Epithelial cell of esophagus (primary cell): ENCODE measurements at places on chromosomes 7 and 10.

DNA sequence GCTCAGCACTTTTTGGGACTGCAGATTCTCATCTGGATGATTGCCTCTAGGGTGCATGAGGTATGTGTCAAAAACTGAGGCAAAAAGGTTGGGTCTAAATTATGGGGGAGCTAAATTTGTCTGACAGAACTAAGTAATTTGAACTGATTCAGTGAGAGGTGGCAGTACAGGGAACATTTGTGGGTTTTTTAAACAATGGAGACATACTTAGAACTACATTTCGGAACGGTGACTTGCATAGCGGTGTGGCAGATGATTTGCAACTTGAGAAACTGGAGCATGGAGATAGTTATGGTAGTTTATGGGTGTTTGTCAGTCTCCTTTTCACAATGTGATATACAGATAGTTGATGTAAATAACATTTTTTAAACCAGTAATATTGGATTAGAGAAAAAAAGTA, 14.6 kb downstream of the TBC1D12 start:
- no peak for DNase-seq

DNA sequence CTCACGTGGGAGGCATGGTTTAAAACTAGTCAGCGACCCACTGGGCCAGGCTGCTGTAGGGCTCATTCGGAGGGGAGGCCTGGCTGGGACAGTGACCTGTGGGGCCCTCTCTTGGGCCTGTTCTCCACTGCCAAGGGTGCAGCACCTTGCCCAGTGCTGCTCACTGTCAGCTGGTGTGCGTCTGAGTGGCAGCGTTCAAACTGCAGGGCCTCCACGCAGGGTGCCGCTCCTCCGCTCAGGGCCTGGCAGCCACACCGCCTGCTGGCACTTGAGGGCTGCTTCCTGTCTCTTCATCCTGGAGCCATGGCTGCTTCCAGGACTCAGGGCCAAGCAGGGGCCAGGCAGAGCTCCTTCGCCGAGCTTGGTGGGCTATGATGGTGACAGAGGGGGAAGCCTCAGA, 18.3 kb downstream of the ADAMTS14 start:
- DNase-seq: no peak

- no peak for DNase-seq
Measured at GRCh38 chr10:111748184-111748583, 435.4 kb downstream of the GPAM start.

- DNase-seq: no peak
Measured at GRCh38 chr10:119025776-119026175, 3.7 kb upstream of the NANOS1 start.

- no peak for DNase-seq
Measured at GRCh38 chr10:71661779-71662336, 57.7 kb downstream of the C10orf105 start.

- DNase-seq: peak; percentile 97
Measured at GRCh38 chr10:48470893-48471805, 133.7 kb downstream of the ARHGAP22 start.

- DNase-seq: no peak
Measured at GRCh38 chr7:665736-666453, 60.6 kb upstream of the DNAAF5 start.

- peak; percentile 84 for DNase-seq
Measured at GRCh38 chr10:114876602-114877300, 55.2 kb downstream of the FHIP2A start.

DNA sequence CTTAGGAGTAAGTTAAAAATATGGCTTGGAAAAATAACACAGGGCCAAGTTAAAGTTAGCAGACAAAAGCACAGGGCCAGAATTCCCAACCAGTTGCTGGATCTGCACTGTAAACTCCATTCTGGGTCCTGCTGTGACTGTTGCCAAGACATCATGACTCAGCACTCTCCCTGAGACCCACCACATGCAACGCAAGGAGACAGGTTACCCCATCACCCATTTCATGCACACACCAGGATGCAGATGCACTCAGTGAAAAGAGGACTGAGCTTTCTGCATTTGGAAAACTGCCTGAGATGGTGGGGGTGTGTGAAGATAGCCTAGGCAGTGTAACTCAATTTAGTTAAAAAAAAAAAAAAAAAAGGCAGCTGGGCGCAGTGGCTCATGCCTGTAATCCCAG, 97.6 kb upstream of the ZNF438 start:
- no peak for DNase-seq

DNA sequence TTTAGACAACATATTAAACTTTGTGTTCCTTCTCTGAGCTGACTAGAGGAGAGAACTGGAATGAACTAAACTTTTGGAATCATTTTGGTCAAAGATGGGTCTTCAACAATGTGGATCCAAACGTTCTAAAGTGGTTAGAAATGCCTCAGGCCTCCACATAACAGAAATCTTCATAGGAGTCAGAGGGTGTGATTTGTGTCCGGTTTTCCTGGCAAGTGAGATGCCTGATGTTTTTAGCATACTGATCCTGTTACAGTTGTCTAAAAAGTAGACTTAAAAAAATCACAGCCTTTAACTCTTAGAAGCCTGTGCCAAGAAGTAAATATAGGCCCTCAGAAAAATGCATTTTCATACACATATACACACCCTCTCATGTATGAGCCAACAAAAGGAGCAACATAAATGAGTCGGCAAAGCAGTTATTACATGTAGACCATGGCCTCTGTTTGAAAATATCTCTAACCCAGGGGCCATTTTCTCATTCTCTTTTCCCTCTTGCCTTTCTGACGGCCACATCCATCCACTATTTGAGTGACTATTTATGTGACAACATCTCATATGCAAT, 64.5 kb downstream of the ST7 start:
- DNase-seq: no peak

GRCh38 chr10:43082746-43083145, 5.9 kb downstream of the RET start:
- DNase-seq: no peak

DNA sequence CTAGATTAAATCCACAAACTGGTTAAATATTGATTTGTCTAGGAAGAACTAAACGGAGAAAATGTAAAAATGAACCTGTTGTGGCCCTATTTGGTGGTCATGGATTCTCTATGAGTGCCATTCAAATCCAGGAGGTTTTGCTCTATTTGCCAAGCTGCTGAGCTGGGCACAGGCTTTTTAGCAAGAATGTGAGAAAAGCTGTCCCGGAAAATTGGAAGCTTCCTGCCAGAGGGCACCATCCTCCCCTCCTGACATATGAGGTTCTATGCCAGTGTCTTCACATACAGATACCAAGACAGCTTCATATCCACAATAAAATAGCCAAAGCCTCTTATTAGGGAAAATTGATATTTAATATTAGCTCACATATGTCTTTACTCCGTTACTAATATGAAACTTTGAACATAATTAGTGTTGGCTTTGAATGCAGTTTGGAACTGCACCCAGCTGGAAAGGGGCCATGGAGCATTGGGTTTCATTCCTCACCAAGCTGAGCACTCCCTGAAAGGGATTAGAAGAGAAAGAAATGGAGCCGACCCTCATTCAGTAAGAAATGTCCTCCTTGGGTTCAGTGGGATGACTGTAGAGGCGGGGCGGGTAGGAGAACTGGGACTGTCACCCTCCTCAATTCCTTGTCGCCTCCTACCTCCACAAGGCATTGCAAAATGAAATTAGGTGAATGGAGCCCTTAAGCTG, 47.8 kb downstream of the NRCAM start:
- no peak for DNase-seq

- DNase-seq: peak; percentile 80
Measured at GRCh38 chr10:21372651-21373410, 152.7 kb downstream of the SKIDA1 start.

GRCh38 chr7:132446260-132446659, 130.0 kb downstream of the PLXNA4 start:
- DNase-seq: no peak
